Gastroesophageal sphincter (tissue), 4 donors: ENCODE measurements at places on chromosomes 16 and 17.

- ATAC-seq = no peak
Observed at GRCh38 chr16:50844840-50845239, 103.0 kb downstream of the CYLD start.

DNA sequence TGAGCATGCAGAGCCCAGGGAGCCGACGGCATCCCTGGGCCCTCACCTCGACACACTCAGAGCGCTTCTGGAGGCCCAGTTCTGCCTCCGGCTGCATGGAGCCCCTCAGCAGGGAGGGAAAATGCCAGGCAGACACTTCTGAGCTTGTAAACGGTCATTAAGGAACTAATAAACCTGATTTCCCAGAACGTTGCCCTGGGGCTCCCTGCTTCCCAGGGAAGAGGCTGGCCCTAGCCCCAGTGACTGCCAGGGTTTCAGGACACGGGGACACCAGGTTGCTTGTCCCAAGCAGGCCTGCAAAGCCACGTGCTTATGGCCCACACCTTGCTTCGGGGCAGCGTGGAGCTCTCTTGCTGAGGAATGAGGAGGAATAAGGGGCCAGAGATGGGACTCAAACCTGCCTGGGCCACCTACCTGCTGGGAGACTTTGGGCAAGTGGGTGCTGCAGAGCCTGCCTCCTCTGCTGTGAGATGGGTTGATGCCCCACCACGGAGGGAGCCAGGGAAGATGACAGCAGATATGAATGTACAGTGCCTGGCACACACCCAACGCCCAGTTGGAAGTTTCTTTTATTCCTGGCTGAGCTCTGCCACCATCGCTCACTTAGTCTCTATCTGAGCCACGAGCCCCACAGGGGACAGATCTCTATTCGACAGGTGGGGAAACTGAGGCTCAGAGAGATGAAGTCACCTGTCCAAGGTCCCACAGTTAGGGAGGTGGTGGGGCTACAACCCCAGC is 5.4 kb downstream of the RHBDF2 start:
- no peak for ATAC-seq

DNA sequence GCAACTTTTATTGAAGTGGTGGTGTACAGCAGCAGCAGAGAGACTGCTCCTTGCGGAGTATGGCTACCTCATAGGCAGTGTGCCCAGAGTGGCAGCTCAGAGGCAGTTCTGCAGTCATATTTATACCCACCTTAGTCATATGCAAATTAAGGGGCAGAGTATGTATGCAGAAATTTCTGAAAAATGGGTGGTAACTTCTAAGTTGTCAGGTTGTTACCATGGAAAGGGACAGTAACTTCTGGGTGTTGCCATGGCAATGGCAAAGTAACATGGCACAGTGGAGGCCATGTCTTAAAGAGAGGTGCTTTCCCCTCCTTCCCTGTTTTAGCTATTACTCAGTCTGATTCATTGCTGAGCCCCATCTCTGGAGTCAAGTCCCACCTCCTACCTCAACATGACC is 53.4 kb downstream of the MEOX1 start:
- no peak for ATAC-seq

DNA sequence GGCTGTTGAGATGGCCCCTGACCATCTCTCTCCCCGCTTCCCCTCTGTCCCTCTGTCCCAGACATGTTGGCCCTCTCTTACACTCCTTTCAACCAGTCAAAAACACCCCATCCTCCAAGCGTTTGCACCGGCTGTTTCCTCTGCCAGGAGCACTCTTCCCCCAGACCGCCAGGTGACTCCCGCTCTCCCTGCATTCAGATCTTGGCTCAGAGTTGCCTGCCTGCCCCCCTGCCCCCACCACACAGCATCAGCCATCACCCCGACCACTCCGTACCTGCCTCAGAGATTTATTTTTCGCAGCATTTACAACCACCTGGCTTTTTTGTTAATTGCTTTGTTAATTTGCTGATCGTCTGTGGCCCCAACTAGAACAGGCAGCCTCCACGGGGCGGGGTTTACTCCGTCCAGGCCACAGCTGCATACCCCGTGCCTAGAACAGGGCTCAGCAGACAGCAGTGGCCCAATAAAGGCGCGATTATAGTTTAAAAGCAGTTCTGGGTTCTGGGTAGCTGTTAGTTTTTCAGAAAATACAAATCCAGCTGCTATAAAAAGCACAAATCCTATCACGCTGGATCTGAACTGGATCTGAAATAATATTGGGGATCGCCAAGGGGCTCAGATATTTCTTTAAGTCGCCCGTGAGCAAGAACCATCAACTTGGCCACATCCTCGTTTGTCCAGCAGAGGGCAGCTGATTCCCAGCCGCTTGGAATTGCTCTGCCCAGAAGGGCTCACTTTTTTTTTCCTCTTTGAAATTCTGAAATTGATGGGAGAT is 173.6 kb downstream of the IRF8 start:
- ATAC-seq = peak; percentile 58

DNA sequence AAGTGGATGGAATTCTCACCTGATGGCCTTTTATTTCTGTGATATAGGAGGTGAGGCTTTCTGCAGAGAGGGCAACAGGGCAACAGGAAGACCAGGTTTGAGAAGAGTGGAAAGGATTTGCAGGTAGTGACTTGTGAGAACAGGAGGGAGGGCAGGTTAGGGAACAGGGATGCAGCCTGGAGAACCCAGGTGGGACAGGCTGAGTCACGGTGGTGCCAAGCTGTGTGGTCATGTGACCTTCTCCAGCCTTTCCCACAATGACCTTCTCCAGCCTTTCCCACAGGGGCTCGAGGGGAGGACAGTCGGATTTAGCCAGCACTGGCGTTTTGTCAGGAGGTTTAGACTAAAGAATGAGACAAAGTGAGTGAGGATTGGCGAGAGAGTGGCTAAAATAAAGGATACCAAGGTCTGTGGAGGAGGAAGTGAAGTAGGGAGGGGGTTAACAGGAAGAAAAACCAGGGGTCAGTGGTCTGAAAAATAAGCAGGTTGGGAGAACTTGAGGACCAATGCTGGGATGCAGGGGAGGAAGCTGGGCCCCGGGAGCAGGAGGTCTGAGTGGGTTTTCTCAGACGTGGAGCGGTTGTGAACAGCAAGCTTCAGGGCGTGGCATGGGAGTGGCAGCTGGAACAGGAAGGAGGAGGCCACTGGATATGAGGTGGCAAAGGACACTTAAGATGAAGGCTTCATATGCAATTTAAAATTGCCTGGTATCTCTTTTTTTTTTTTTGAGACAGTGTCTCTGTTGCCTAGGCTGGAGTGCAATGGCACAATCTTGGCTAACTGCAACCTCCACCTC is 37.7 kb downstream of the DNAH2 start:
- no peak for ATAC-seq

DNA sequence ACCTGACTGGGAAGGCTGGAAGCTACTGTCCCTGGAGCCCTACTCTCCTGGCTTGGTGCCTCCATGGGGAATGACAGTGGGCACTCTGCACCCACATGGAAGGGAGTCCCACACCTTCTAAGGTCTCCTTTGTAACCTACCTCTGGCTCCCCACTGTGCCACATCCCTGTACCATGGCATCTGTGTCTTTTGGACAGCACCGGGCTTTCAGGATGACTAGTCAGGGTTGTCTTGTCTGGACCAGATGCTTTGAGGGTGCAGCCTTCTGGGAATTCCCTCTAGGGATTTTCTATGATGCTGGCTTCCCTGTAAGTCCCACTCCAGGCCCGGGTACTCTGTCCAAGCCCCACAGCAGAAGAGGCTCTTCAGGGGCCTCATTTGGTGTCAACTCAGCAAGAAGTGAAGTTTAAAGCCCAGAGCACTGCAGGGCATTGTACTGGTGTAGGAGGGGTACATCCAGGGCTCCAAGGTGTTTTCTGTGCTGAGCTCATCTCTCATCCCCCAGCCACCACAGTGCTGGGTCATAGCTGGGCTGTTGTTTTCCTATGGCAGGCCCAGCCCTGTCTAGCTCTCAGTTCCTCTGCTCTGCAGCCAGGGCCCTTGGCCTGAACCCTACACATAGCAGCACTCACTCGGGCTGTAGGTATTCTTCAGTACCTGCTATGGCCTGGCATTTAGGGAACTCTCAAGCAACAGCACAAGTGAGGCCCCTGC is 255.3 kb downstream of the CPPED1 start:
- ATAC-seq = no peak
